ENCODE measurements at places on chromosomes 12 and 14.
A peak's percentile ranks its signal among the peaks of the same experiment; 100 is the strongest.

DNA sequence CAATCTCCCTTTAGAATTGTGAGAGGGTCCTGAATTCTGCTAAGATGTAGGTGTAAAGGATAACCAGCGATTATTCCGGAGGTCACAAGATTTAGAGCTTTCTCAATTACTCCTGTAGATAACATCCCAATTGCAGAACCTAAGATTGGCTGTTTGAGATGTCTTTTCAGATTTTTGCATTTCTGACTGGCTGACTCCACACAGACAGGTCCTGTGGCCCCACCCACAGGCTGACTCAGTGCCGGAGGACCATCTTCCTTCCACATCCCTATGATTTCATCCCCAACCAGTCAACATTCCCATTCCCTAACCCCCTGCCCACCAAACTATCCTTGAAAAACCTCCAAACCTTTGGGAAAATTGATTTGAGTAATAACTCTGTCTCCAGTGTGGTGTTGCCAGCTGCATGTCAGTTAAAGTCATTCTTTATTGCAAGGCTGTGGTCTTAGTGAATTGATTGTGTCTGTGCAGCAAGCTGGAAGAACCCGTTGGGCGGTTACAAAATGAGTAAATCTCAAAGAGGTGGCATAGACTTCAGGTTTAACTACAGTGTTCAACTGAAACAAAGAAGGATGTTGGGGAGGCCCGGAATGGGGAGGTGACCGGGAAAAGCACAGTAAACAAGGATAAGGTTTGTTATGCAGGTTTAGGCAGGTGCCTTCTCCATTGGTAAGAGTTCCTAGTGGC lies 10.6 kb downstream of the FNTB start:
- no peak for DNase-seq
- no peaks in the 10 kb centered on the region for H3K36me3 ChIP-seq
- H3K4me3 ChIP-seq: no peak overlapping the region
- H3K4me1 ChIP-seq: peaks cover 4% of the 10 kb centered on the region
- no peaks in the 10 kb centered on the region for H3K27me3 ChIP-seq
- no peak overlapping the region for H3K27ac ChIP-seq

DNA sequence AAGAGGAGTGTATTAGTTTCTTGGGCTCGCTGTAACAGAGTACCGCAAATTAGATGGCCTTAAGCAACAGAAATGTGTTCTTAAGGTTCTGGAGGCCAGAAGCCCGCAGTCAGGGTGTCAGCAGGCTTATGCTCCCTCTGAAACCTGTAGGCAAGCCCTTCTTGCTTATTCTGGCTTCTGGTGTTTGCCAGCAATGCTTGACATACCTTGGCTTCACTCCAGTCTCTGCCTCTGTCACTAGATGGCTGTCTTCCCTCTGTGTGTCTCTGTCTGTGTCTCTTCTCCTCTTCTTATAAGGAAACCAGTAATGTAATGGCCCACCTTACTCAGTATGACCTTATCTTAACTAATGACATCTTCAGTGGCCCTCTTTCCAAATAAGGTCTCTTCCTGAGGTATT lies 85.1 kb downstream of the DERA start:
- DNase-seq: peak; percentile 9
- H3K27ac ChIP-seq: no peak overlapping the region
- no peaks in the 10 kb centered on the region for H3K36me3 ChIP-seq
- no peaks in the 10 kb centered on the region for H3K4me1 ChIP-seq
- H3K4me3 ChIP-seq: no peak overlapping the region

DNA sequence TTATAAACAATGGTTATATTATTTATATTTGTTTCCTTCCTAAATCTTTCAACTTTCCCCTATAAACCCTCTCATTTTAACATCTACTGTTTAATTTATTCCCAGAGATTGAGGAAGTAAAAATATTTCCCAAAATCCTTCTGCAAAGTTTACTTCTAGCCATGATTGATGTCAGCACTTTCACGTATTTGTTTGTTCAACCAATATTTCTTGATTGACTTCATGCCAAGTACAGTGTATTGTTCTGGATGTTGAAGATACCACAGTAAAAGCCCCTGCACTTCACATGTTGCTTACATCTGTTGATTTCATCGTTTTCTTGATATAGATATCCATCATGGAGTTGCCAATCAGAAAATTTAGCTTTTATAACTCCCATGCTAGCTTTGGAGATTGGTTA lies 81.8 kb downstream of the TTLL5 start:
- H3K27ac ChIP-seq: no peak overlapping the region
- no peak overlapping the region for H3K4me3 ChIP-seq
- H3K4me1 ChIP-seq: no peaks in the 10 kb centered on the region

GRCh38 chr12:110546339-110546738 lies 36.8 kb downstream of the PPTC7 start:
- peak overlapping the region; percentile 92 for H3K27ac ChIP-seq
- no peaks in the 10 kb centered on the region for H3K36me3 ChIP-seq
- peaks cover 46% of the 10 kb centered on the region for H3K4me1 ChIP-seq
- peak; percentile 70 for DNase-seq
- no peak overlapping the region for H3K4me3 ChIP-seq

GRCh38 chr14:104268725-104269436 lies 130.5 kb downstream of the KIF26A start:
- peaks cover 3% of the 10 kb centered on the region for H3K4me1 ChIP-seq
